ENCODE measurements at places on chromosomes 12 and 14.

- DNase-seq: no peak
Observed at GRCh38 chr12:51322452-51322851, 1.5 kb downstream of the BIN2 start.

- DNase-seq: no peak
Observed at GRCh38 chr12:28242496-28243309, 52.4 kb downstream of the CCDC91 start.

DNA sequence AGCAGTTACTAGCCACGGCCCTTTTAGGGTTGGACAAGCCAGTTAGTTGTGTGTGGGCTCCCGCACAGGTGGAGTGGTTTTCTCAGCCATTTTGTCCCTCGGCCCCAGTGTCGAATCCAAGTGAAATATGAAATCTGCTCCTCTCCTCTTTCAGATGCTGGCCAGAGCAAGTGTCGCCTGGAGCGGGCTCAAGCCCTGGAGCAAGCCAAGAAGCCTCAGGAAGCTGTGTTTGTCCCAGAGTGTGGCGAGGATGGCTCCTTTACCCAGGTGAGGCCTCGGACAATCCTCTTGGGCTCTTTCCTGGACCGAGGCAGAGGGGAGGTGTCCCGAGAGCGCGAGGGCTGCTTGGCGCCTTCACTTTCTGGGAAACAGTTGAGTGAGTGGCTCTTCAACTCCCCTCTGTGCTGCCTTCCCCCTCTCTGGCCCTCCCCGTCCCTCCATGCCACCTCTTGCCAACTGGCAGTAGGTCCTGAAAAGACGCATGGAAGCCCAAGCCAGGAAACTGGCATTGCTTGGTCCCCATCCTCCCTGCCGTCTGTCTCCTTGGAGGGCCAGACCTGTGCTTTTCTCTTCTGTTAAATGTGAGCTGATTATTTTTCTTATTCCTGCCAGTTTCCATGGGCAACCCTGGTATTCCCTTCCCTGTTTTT, 74.2 kb downstream of the SMOC1 start:
- DNase-seq: peak; percentile 54

DNA sequence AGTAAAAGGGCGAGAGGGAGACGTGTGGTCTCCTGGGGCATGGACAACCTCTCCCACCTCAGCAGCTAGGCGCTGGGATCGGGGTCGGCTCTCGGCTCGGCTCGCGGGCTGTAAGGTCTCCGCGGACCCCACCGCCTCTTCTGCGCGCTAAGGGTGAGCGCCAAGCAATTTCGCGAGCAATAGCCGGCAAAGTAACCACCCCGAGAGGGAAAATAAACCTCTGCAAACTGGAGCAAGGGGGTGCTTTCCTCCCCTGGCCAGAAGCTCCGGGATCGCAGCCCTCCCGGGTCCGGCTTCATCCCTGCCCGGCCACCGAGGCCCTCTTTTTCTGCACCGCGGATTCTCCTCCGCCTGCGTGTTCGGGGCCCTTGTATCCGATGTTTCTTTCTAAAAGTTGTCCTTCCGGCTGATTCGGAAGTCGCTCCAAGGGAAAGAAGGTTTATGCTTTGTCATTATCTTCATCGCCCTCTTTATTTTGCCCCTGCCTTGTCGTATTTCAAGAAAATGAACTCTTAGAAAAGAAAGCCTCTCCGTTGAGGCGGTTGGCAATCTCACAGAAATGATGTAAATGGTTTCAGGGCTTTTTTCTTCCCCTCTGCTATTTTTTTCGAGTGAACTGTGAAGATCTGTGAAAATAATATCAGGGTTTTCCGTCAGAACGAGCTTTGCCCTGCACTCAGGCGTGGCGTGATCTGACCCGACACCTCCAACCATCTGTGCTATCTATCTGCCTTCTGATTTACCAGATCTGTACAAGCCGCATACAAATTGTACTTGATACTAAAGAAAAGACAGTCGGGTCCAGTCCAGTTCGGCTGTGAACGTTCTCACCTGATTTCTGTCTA, 1.7 kb upstream of the SIX6 start:
- DNase-seq: no peak

DNA sequence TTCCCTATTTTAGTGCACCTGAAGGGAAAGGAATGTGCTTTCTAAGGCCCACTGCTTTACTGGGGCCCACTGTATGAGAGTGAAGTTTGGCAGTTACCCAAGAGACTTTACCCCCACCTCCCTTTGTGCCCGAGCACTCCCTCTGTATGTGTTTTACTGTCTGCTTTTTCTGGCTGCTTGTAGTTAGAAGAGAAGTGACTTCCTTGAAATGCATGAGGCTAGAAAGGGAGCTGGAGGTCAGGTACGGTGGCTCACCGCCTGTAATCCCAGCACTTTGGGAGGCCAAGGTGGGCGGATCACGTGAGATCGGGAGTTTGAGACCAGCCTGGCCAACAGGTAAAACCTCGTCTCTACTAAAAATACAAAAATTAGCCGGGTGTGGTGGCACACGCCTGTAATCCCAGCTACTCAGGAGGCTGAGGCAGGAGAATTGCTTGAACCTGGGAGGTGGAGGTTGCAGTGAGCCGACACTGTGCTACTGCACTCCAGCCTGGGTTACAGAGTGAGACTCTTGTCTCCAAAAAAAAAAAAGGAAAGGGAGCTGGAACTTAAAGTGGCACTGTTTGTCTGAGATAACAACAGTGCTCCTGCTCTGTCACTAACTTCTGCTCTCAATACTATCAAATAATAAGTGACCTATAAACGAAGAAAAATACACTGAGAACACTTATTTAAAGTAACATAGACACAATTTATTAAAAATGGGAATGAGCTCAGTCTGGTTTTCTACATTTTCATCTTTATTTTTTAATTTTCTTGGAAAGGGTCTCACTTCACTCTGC, 5.8 kb downstream of the TRIP11 start:
- no peak for DNase-seq

GRCh38 chr12:47231456-47231855, 151.7 kb upstream of the AMIGO2 start:
- no peak for DNase-seq

- peak; percentile 65 for DNase-seq
Observed at GRCh38 chr12:108394196-108394595, 55.1 kb upstream of the CMKLR1 start.

DNA sequence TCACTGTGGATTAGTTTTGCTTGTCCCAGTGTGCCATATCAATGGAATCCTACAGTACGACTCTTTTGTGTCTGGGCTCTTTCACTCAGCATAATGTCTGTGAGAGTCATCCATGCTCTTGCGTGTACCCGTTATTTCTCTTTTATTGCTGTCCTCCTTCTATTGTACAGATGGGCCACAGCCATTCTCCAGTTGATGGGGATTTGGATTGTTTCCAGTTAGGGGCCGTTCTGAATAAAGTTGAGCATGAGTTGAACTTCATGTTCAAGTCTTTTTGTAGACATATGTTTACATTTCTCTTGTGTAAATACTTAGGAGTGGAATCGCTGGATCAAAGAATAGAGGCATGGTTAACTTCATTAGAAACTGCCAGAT, 38.3 kb downstream of the MYO1H start:
- no peak for DNase-seq
